ENCODE measurements at places on chromosomes 5 and 9. TPM values are rescaled to one million over a fixed set of nuclear protein-coding genes. Genes with fewer than 3 reads are reported as not detected.

KLF9 gene
- 61.5 TPM for total RNA-seq

PCDHGB4 gene
- 12.1 TPM for total RNA-seq

SLC34A3 gene
- total RNA-seq = not detected

PCDH12 gene
- 34.2 TPM for total RNA-seq

FOXD4L4 gene
- total RNA-seq = not detected

GRCh38 chr9:136075881-136076678 lies 19.0 kb downstream of the NACC2 start:
- H3K36me3 ChIP-seq = peaks cover 11% of the 10 kb centered on the region
- no peak overlapping the region for H3K4me3 ChIP-seq
- no peaks in the 10 kb centered on the region for H3K4me1 ChIP-seq
- no peak for DNase-seq
- no peak overlapping the region for H3K27ac ChIP-seq
- H3K27me3 ChIP-seq = no peaks in the 10 kb centered on the region

DNA sequence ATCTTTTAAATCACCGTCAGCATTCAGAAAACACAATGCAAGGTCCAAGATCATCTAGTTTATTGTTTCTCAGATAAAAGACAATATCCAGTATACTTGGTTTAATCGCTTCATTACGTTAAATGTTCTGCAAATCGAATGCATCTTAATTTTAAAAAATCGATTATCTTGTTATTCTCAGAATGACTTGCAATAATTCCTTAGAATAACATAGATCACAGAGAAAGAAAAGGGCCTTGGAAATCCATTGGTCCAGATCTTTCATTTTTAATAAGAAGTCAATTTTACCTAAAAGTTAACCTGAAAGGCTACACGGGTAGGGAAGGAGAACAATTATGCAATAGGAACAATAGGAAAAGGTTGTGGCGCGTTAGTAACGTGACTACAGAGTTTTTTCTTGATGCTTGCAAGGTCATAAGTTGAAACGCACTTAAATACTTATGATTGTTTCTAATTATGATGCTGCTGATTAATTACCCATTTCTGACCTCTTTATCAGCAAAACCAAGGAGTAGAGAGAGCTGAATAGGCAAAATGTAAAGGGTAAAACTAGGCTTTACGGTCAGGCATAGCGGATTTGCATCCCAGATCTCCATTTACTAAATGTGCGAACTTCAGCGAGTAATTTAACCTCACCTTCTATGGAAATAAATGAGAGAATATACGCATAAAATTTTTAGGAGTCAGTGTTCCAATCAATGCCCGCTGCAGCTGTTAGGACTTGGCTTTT lies 769 bp upstream of the LYRM7 start:
- no peaks in the 10 kb centered on the region for H3K36me3 ChIP-seq
- no peak for DNase-seq
- H3K27me3 ChIP-seq = no peaks in the 10 kb centered on the region

DNA sequence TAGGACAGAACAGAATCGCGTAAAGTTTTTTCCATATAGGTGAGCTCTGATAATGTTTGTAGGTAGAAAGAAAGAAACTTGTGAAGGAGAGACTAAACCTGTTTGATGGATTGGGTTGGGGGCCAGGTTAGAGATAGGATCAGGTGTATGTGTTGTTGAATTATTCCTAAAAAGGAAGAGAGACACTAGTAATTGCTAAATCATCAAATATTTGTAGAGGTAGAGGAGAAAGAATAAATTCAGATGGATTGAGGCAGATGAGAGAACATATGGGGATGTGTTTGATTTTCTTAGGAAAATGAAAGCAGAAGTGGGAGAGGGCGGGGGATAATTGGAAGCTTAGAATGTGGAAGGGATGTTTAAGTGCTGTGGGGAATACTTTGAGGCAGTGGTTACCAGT lies 7.7 kb downstream of the ZCCHC7 start:
- H3K36me3 ChIP-seq = peaks cover 13% of the 10 kb centered on the region
- no peak overlapping the region for H3K27ac ChIP-seq
- no peaks in the 10 kb centered on the region for H3K27me3 ChIP-seq
- peaks cover 2% of the 10 kb centered on the region for H3K4me1 ChIP-seq
- DNase-seq = no peak

GRCh38 chr5:94254214-94254613 lies 364.2 kb downstream of the KIAA0825 start:
- H3K27ac ChIP-seq = no peak overlapping the region
- no peaks in the 10 kb centered on the region for H3K36me3 ChIP-seq
- H3K27me3 ChIP-seq = no peaks in the 10 kb centered on the region

GRCh38 chr5:181059297-181060230 lies 19.5 kb downstream of the BTNL9 start:
- no peaks in the 10 kb centered on the region for H3K4me1 ChIP-seq
- no peak for DNase-seq
- H3K4me3 ChIP-seq = no peak overlapping the region

GRCh38 chr5:25190521-25191000 lies 545.8 kb upstream of the CDH10 start:
- no peak for DNase-seq
- H3K4me3 ChIP-seq = no peak overlapping the region
- H3K4me1 ChIP-seq = no peaks in the 10 kb centered on the region
- no peaks in the 10 kb centered on the region for H3K36me3 ChIP-seq
- H3K27ac ChIP-seq = no peak overlapping the region

DNA sequence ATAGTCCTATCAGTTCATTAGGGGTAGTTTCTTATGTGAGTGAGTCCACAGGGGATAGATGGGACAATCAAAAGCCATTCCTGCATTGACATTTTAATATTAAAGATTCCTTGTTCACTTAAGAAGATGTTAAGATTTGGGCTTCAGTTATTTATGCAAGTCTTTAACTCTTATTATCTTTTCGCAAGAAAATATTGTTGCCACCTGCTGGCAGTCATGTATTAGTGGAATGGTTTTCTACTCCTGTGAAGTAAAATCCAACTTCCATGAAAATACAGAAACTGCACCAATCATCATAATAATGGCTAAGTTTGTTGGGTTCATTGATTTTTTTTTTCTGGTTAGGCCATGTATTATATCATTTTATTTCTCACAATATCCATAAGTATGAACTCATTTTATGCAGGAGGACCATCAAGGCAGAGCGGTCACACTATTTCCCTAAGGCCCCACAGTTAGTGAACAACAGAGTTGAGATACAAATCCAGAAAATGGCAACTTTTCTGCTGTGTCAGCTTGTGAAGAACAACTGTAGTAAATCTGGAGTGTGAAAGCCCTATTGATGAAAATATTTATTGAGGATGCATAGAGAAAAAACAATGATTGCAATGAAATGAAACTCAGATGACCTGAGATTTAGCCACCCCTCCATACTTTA lies 88.5 kb upstream of the TXNDC8 start:
- H3K4me3 ChIP-seq = no peak overlapping the region
- DNase-seq = no peak
- no peak overlapping the region for H3K27ac ChIP-seq
- H3K27me3 ChIP-seq = no peaks in the 10 kb centered on the region
- H3K36me3 ChIP-seq = no peaks in the 10 kb centered on the region

DNA sequence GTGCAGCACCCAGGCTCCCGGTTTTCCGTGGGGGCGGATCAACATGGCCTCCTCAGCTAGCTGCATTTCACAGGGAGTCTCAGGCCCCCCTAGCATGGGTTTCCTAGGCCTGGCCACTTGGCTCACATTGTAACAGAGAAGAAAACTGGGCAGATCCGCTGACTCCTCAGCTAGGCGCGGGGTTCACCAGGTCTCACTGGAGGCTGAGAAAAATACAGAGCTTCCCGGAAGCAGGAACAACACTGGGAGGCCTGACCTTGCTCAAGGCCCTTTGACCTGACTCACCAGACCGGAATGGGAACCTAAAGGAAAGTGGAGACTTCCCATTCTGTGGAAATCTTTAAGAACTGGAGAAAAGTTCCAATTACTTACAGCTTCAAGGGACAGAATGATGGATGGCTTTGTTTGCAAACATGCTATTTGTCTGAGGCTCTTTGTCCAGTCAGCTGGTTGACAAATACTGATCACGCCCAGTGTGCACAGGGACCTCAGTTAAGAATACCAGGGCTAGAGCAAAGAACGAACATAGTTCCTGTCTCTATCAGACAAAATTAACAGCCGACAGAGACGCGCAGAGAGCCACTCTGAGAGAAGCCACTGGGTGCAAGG lies 88.7 kb upstream of the LRRTM2 start:
- H3K4me3 ChIP-seq = no peak overlapping the region
- peaks cover 5% of the 10 kb centered on the region for H3K4me1 ChIP-seq
- no peaks in the 10 kb centered on the region for H3K36me3 ChIP-seq
- DNase-seq = no peak
- H3K27me3 ChIP-seq = no peaks in the 10 kb centered on the region
- no peak overlapping the region for H3K27ac ChIP-seq

- H3K4me3 ChIP-seq = no peak overlapping the region
- no peaks in the 10 kb centered on the region for H3K27me3 ChIP-seq
- H3K27ac ChIP-seq = peak overlapping the region; percentile 76
Measured at GRCh38 chr5:148904440-148904839, 78.0 kb downstream of the ADRB2 start.

DNA sequence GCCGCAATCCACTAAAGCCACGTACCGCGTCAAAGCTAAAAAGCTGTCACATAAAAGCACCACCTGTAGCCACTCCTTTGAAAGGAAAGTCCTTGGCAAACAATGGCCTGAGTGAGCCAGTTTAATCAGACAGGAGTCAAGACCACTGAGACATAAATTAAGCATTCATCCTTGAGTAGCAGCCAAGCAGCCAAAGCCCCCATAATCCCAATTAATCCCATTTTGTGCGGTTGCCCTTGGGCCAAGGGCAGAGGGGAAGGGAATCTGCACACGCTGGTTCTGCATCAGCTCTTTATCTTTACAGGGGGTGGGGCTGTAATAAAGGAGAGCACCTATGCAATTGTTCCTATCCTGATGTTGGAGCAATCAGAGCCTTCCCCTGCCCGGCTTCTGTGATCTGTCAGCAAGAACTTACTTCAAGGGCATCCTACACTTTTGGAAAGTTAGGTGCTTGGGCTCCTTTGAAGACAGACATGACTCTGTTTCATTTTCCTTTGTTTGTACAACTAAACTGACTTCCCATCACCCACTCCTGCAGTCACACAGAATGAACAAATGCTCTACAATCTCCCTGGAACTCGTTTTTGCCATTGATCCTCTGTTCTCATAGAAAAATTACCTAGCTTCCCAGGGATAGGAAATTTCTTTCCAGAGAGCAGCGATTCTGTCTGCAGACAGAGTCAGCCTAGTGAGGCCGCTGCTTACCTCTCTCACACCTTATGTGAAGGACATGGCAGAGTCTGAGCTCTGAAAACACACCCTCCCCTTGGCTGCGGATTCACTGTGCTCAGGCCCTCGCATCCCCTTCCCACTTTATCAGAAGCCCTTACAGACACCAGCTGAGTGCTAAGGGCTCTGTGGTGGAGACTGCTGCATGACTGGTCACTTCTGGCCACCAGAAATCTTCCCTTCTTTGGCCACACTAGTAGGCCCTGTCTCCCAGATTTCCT lies 116.2 kb upstream of the TBCA start:
- no peak for DNase-seq
- H3K27me3 ChIP-seq = peaks cover 5% of the 10 kb centered on the region
- no peak overlapping the region for H3K27ac ChIP-seq
- no peaks in the 10 kb centered on the region for H3K36me3 ChIP-seq
- H3K4me1 ChIP-seq = no peaks in the 10 kb centered on the region

GRCh38 chr9:79731171-79731890 lies 159.6 kb downstream of the TLE4 start:
- H3K36me3 ChIP-seq = no peaks in the 10 kb centered on the region
- peak; percentile 21 for DNase-seq
- H3K4me1 ChIP-seq = no peaks in the 10 kb centered on the region
- H3K27me3 ChIP-seq = no peaks in the 10 kb centered on the region

- H3K27me3 ChIP-seq = peaks cover 10% of the 10 kb centered on the region
- H3K27ac ChIP-seq = no peak overlapping the region
- no peaks in the 10 kb centered on the region for H3K36me3 ChIP-seq
- no peak for DNase-seq
- H3K4me3 ChIP-seq = no peak overlapping the region
Measured at GRCh38 chr9:21764846-21765245, 37.6 kb upstream of the MTAP start.

DNA sequence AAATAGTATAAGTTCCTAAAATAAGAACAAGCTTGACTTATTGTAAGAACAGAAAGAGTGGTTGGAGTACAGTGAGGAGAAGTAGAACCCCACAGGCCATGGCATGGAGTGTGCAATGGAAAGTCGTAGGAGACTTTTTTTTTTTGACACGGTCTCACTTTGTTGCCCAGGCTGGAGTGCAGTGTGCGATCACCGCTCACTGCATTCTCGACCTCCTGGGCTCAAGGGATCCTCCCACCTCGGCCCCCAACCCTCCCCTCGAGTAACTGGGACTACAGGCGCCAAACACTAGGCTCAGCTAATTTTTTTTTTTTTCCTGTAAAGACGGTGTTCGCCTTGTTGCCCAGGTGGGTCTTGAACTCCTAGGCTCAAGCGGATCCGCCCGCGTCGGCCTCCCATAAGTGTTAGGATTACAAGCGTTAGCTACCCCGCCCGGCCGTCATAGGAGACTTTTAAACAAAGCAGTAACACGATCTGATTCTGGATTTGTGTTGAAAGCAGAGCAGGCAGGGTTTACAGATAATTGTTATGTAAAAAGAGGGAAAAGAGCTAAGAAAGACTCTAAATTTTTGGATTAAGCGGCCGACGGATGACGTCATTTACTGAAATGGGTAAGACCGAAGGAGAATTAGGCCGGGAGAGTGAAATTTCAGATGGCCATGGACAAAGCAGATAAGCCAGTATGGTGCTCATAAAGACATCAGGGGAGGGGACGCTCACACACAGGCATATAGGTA lies 752 bp downstream of the TSTD2 start:
- DNase-seq = peak; percentile 83
- peaks cover 34% of the 10 kb centered on the region for H3K4me1 ChIP-seq
- peak overlapping the region; percentile 99 for H3K27ac ChIP-seq
- H3K27me3 ChIP-seq = no peaks in the 10 kb centered on the region

DNA sequence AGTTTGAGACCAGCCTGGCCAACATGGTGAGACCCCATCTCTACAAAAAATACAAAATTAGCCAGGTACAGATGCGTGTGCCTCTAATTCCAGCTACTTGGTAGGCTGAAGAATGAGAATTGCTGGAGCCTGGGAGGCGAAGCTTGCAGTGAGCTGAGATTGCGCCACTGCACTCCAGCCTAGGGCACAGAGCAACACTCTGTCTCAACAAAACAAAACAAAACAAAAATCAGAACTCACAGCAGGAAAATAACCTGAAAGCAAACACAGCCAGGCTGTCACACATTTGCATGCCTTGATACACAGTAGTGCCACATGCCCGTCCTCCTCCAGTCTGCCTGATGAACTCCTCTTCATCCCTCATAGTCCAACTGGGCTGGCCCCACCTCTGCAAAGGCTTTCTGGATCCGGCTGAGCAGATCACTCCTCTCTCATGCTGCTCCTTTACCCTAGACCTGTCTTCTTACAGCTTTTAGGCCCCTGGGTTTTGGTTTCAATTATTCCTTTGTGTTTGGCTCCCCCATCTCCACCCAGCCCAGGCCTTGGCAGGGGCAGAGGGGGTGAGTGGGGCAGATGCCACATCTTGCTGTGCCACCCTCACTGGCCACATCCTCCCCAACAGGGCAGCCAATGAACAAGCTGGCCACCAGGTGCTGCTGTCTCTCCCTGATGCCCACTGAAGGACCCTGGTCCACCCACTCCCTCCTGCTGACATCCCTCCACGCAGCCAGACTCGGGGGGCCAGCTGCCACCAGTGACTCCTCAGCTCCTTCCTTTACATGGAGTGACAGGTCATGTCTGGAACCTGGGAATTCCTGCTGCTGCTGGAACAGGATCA lies 62.0 kb upstream of the GGTA1 start:
- no peaks in the 10 kb centered on the region for H3K36me3 ChIP-seq
- no peak overlapping the region for H3K27ac ChIP-seq
- no peaks in the 10 kb centered on the region for H3K27me3 ChIP-seq
- DNase-seq = no peak
